LoVo (cell line): ENCODE measurements at places on chromosomes 2 and 18.
A peak's percentile ranks its signal among the peaks of the same experiment; 100 is the strongest.

DNA sequence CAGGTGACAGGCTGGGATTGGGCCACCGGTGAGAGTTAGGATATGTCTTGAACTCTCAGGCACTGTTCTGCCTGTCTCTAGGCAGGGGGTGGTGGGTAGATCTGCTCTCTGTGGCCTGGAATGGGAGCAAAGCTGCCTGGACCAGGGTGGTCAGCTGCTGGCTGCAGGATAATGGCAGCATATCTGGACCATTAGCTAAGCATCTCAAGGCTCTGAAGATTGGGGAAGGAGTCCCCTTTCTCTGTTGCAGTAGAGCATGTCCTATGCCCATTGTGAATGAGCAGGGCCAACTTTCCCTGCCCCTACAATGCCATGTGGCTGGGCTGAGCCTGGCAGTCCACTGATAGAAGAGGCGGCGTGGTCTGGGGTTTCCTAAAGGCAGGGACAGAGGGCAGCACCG, 34.6 kb downstream of the LOXHD1 start:
- DNase-seq = no peak

DNA sequence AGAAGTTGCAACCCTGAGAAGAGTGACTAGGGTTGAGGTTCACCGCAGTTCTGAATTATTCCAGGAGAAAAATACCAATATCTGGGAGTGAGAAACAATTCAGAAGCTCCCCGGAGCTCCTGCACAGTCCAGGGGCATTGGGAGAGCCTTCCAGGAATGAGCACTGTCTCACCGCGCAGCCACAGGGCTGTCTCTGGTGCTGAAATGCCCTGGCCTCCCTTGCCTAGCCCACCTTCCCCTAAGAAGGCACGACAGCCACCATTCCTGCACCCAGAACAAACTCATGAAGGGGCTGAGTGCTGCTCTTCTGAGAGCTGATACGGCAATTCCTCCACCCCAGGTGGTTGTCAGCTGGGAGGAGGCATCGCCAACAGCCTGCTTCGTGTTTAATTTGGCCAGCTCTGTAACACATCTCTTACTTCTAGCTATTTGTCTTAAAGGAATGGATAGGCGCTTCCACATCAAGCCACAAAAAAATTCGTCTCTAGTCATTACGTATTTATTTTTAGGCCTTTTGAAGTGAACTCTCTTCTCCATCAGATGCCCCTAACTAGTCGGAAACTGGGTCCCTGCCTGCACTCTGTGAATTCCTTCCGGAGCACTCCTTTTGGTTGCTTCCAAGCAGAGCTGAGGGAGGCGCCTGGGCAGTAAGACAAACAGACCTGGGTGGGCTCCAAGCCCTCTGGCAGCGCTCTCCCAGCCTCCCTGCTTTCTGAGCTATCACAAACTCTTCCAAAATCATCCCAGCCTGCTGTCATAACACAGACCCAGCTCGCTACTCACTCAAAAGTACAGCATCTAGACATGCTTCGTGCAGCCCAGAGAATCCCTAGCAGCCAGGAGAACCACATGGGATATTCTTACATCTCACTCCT, 120.5 kb upstream of the CCDC68 start:
- DNase-seq = no peak

- peak; percentile 88 for DNase-seq
Measured at GRCh38 chr2:201182650-201183364, at the start of gene CASP10. CASP10 (plus strand) TSS chr2:201183141; CDS start chr2:201185778, 2,637 bp downstream.

GRCh38 chr2:233698740-233699139, 6.0 kb downstream of the UGT1A6 start:
- DNase-seq = no peak

- DNase-seq = no peak
Measured at GRCh38 chr2:75592888-75593287, 32.1 kb upstream of the EVA1A start.

DNA sequence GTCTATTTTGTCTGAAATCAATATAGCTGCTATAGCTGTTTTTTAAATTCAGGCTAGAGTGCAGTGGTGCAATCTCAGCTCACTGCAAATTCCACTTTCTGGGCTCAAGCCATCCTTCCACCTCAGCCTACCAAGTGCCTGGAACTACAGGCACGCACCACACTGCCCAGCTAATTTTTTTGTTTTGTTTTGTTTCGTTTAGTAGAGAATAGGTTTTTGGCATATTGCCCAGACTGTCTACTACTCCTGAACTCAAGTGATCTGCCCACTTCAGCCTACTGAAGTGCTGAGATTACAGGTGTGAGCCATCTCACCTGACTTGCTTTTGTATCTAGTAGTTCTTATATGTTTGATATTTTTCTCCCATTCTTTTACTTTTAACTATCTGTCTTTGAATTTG, 259.7 kb downstream of the CDH19 start:
- no peak for DNase-seq

DNA sequence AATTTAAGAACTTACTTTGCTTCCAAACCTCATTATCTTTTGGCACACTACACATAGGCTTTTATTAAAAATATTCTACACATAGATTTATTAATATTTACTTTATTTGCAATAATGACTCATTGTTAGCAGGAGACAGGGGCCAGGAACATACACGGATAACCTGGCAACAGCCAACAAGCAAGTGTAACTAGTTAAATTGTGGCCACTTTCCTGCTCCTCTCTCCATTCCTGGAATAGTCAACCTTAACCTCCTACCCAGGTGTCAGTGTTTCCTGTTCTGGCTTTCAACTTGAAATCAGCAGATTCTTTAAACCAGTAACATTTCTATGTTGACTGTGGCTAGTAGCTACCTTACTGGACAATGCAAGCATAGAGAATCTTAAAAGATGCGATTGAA, 26.5 kb downstream of the ACVR1 start:
- no peak for DNase-seq

- DNase-seq = no peak
Measured at GRCh38 chr2:15158532-15158931, 402.6 kb downstream of the NBAS start.

- no peak for DNase-seq
Measured at GRCh38 chr2:26448651-26449050, 29.3 kb downstream of the OTOF start.

DNA sequence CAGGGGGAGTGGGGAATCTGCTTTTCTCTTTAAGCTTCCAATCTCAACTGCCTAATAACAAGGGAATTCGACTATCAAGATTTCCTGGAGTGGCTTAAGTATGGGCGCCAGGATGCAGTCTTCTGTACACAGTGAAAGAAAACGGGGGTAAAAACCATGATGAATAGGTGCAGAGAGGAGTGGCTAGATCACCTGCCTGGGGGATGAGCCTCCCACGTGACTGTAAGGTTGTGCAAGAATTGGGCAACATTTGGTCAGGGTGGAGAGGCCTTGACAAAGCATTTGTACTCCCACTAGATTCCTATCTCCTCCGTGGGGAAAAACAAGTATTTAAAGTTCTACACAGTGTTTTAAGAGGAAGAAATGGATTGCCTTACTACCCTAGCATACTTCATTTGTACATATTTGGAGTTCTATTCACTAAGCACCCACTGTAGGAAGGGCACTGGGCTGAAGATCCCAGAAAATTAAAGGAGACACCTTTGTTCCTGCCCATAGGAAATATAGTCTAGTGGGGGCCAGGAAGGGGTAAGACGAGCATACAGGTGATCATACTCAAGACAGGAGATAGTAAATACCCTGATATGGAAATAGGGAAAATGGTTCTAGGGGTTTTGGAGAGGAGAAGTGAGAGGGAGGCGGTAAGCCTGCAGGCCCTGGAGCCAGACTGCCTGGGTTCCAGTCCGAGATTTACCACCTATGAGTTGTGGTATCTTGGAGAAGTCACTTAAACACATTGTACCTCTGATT, 29.2 kb downstream of the EPAS1 start:
- DNase-seq = no peak

GRCh38 chr2:174778085-174778981, 14.1 kb upstream of the CHRNA1 start:
- peak; percentile 12 for DNase-seq

DNA sequence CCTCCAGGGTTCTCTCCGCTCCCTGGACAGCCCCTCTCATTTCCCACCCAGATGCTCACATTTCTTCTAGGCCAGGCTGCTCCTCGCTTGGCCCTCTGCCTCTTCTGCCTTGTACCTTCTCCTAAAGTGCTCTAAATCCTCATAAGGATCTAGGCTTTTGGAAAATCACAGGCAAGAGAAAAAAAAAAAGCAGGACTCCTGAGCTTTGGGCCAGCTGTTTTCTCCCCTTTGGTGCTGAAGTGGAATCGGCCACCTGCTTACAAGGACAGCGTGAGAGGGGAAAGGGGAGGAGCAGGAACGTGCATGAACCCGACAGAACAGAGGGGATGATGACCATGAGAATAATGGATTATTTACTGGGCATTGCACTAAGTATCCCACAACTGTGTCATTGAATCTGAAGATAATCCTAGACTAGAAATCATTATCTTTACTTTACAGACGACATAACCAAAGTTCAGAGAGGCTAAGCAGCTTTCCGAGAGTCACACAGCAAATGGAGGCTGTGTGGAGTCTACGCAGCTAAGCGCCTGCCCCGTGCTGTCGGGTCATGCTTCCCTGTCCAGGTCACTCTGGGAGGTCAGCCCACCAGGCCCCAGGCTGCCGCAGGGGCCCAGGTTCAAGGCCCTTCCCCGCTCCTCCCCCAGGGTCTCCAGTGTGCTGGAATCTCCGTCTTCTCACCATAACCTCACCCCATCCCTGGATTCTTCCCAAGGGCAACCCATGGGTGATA, 141.9 kb downstream of the PXDN start:
- no peak for DNase-seq

GRCh38 chr18:48794251-48794970, 156.4 kb downstream of the SMAD7 start:
- no peak for DNase-seq

GRCh38 chr2:55283083-55283482, 14.1 kb upstream of the MTIF2 start:
- DNase-seq = no peak

- DNase-seq = no peak
Measured at GRCh38 chr2:734496-734895, 57.3 kb upstream of the TMEM18 start.

- DNase-seq = no peak
Measured at GRCh38 chr2:233179848-233180366, 71.6 kb upstream of the ATG16L1 start.

DNA sequence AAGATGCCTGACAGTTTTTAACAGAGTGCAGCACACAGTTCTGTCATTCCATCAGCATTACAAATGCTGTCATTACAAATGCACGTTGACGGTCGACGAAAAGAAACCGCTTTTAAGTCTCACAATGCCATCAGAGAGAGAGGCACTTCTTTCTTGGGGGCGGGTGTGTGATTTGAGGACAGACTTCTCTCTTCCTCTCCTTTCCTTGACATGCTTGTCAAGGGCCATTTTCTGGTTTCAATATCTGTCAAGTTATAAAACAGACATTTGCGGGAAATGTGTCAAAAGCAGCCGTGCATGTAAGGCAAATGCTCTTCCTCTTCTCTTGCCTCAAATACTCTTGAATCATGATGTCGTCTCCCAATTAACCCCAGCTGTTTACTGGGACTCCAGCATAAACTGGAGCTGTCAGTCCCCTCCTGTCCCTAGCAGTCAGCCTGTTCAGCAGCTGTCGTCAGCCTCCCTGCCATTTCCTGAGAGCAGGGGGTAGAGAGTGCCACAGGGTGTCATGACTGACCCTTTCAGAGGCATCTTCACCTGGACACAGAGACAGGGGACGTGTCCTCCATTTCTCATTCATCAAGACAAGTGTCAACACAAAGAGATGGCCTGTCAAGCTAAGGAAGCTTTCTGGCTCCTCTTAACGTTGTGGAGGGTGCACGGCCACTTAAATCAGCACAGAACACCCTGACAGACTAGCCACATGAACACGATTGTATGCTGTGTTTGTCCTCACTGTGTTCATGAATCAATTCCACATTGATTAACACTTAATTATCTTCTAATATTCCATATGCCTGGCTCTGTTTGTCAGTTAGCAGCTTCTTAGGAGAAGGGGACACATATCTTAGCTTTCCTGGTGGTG, 305.4 kb upstream of the RAB6C start:
- DNase-seq = no peak

- no peak for DNase-seq
Measured at GRCh38 chr2:42969231-42970150, 177.1 kb upstream of the HAAO start.

- no peak for DNase-seq
Measured at GRCh38 chr2:221911890-221912289, 339.8 kb upstream of the EPHA4 start.

- no peak for DNase-seq
Measured at GRCh38 chr18:80105369-80106167, 3.5 kb upstream of the ADNP2 start.

- no peak for DNase-seq
Measured at GRCh38 chr2:216216951-216217903, 108.1 kb downstream of the XRCC5 start.

GRCh38 chr2:121128741-121129659, 156.0 kb downstream of the TFCP2L1 start:
- peak; percentile 72 for DNase-seq

DNA sequence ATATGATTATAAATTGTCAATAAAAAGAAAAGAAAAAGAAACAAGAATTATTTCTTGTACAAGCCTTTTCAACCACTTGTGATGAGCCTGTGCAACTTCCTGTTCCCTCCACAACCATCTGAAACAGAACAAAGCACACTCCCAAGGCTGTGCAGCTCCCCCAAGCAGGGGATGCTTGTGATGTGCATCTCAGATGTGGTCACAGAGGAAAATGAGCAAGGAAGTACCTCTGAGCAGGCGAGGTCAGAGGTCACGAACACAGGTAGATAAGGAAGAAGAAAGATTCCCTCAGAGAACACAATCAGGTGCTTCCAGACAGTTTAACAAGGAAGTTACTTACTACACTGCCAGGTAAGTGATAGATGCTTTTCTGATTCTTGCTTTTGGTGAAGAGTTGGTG, 274.8 kb upstream of the SLC39A10 start:
- no peak for DNase-seq

GRCh38 chr2:120283649-120284048, 31.0 kb downstream of the RALB start:
- DNase-seq = no peak

DNA sequence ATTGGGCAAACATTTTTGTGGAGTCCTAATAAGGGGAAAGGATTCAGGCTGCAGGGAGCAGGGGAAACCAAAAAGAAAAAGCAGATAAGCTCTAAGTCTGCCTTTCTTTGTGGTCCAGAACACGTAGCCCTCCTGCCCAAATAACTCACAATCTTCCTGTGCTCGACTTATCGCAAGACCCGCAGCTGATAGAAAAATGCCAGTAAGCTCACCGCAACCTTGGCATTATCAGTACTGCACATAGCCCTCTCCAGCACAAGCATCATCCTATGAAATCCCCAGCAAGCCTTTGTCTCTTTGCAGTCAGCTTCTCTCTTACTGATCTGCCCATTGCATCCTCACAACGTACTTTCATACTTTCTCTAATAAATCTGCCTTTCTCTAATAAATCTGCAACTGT, 202.4 kb upstream of the HNRNPA3 start:
- DNase-seq = no peak
